Calu3 (cell line): ENCODE measurements at places on chromosomes 1 and 21. TPM values are rescaled to one million over a fixed set of nuclear protein-coding genes. Genes with fewer than 3 reads are reported as not detected.

The KRTAP19-3 gene
- total RNA-seq: not detected in 2 replicates

DNA sequence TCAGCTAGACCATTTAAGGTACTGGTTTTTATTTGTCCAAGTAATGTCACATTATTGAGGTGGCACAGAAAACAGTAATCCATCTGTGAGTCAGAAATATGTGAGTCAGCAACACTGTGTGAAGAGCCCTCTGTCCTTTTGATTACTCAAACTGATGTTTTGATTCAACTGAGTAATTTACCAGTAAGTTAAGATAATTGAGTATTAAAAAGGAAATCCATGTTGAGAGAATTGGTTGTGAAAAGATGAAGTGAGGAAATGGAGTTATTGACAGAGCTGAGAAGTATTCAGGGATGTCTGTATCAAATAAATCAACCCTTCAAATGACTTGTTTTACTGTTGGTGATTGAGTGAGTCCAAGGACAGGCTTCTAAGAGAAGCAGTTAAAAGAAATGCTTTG, 302.7 kb upstream of the SGIP1 start:
- no peaks in the 10 kb centered on the region for H3K27me3 ChIP-seq
- peak overlapping the region; percentile 60 for H3K27ac ChIP-seq
- H3K36me3 ChIP-seq: no peaks in the 10 kb centered on the region
- DNase-seq: peak; percentile 8
- no peak overlapping the region for H3K4me3 ChIP-seq

The NTRK1 gene
- not detected in 2 replicates for total RNA-seq

The LCE1D gene
- not detected in 2 replicates for total RNA-seq

DNA sequence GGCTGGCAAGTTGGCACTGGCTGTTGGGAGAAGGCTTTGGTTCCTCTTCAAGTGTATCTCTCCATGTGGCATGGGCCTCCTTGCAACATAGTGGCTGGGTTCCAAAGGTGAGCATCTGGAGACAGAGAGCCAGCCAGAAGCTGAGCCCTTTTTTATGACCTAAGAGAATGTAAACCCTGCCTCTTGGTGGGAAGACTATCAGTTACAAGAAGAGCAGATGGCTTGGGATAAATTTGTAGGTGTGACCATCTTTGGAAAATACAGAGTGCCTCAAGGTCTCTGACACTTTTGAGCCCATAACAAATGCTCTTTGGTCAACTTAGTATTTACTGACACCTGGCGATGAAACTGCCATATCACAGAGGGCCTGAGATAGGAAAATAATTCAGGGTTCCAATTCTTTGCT, 31.4 kb upstream of the PRELP start:
- H3K36me3 ChIP-seq: no peaks in the 10 kb centered on the region
- H3K27me3 ChIP-seq: peaks cover 99% of the 10 kb centered on the region
- H3K4me1 ChIP-seq: no peaks in the 10 kb centered on the region

The TRAPPC3 gene
- total RNA-seq: 70.3 and 71.5 TPM in 2 replicates

The PTGFR gene
- 0.35 and 0.37 TPM in 2 replicates for total RNA-seq

GRCh38 chr1:228342627-228343190, 63.9 kb downstream of the TRIM11 start:
- no peaks in the 10 kb centered on the region for H3K36me3 ChIP-seq
- DNase-seq: peak; percentile 1
- H3K27ac ChIP-seq: no peak overlapping the region
- no peak overlapping the region for H3K4me3 ChIP-seq
